T-helper 2 cell treated with Interferon-gamma antibody and Interleukin-4, amounts not matched to agents 5 μg/mL and 100 μg/mL, for 36 hours (primary cell): ENCODE measurements at places on chromosomes 4 and X.

- DNase-seq: no peak
Measured at GRCh38 chr4:177961761-177962380, 519.6 kb upstream of the AGA start.

GRCh38 chrX:155144926-155145325 lies 71.3 kb upstream of the VBP1 start:
- no peak for DNase-seq

- DNase-seq: peak; percentile 61
Measured at GRCh38 chrX:19554786-19555185, 39.5 kb upstream of the MAP3K15 start.

GRCh38 chr4:112515198-112516065 lies 548 bp downstream of the NEUROG2 start:
- DNase-seq: peak; percentile 47

DNA sequence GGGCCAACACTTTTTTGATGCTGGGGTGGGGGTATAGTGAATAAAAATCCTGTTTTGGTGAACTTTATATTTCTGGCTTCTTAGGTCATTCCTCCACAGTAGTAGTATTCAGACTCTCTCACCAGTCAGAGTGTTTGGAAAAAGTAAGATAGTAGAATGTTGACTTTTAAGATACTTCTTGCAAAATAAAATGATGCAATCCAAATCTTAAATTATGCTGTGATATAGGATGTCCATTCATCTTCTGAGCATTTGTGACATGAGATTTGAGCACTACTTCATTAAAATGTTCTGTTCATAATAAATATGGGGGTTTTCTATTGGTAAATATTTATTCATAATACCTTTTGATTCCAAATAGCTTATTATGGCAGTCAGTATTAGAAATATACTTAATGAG lies 70.1 kb downstream of the BMP2K start:
- no peak for DNase-seq

GRCh38 chrX:41108463-41109205 lies 23.4 kb downstream of the USP9X start:
- no peak for DNase-seq
